ENCODE measurements at places on chromosomes 4 and X. TPM values are rescaled to one million over a fixed set of nuclear protein-coding genes. Genes with fewer than 3 reads are reported as not detected.

NWD2 gene
- total RNA-seq, result not detected

TASL gene
- total RNA-seq, result not detected

COL4A5 gene
- total RNA-seq, result 102 TPM

- H3K4me1 ChIP-seq, result no peaks in the 10 kb centered on the region
- H3K27me3 ChIP-seq, result no peaks in the 10 kb centered on the region
- H3K4me3 ChIP-seq, result no peak overlapping the region
- no peak for DNase-seq
- no peaks in the 10 kb centered on the region for H3K36me3 ChIP-seq
- H3K27ac ChIP-seq, result no peak overlapping the region
Observed at GRCh38 chr4:742096-742741, 36.6 kb downstream of the PCGF3 start.

DNA sequence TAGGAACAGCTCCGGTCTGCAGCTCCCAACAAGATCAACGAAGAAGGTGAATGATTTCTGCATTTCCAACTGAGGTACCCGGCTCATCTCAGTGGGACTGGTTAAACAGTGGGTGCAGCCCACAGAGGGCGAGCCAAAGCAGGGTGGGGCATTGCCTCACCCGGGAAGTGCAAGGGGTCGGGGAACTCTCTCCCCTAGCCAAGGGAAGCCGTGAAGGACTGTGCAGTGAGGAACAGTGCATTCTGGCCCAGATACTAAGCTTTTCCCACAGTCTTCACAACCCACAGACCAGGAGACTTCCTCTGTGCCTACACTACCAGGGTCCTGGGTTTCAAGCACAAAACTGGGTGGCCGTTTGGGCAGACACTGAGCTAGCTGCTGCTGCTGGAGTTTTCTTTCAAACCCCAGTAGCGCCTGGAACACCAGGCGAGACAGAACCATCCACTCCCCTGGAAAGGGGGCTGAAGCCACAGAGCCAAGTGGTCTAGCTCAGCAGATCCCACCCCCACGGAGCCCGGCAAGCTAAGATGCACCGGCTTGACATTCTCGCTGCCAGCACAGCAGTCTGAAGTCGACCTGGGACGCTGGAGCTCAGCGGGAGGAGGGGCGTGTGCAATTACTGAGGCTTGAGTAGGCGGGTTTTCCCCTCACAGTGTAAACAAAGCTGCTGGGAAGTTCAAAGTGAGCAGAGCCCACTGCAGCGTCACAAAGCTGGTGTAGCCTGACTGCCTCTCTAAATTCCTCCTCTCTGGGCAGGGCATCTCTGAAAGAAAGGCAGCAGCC, 84.6 kb downstream of the THOC2 start:
- H3K4me1 ChIP-seq, result no peaks in the 10 kb centered on the region
- H3K4me3 ChIP-seq, result no peak overlapping the region
- no peak for DNase-seq

- H3K4me1 ChIP-seq, result no peaks in the 10 kb centered on the region
- no peaks in the 10 kb centered on the region for H3K27me3 ChIP-seq
- H3K36me3 ChIP-seq, result no peaks in the 10 kb centered on the region
- no peak for DNase-seq
- no peak overlapping the region for H3K4me3 ChIP-seq
- no peak overlapping the region for H3K27ac ChIP-seq
Observed at GRCh38 chr4:176387571-176387970, 67.8 kb downstream of the SPCS3 start.

DNA sequence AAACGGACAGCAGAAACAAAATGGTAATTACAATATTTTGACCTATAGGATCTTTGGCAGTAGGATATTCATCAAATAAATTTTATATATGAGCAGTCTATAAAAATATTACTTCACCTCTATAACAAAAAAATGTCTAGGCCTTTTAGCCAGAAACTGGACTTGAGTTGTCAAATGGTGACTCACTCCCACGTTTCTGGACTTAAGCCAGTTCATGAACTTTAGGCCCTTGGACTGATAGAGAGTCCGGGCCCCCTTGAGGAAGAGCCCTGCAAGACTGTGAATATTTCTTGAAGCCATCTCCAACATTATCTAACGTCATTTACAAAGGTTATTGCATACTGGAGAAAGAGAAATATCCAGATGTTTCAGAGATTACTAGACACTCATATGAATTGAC, 106.8 kb upstream of the FAM47A start:
- H3K27me3 ChIP-seq, result no peaks in the 10 kb centered on the region
- no peak for DNase-seq
- no peaks in the 10 kb centered on the region for H3K36me3 ChIP-seq
- H3K27ac ChIP-seq, result no peak overlapping the region

DNA sequence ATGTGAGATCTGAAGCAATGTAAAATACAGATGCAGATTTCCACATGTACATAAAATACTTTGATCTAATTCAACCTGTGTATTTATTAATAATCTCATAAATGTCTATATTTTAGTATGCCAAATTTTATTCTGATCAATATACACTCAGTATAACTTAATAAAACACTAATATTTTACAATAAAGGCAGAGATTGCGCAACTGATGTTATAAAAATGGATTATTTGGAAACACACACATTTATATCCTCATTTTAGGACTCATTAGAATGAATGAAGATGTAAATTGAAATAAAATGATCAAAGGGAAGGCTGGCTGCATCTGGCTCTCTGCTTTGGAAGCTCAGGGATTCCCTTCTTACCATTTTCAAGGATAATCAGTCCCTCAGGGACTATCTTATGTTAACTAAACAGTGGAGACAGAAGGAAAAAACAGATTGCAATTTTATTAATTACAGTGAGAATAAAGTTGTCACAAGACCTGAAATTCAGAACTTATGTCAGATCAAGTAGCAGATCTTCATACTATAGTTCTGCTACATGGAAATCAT, 900.9 kb upstream of the EPHA5 start:
- DNase-seq, result no peak
- no peaks in the 10 kb centered on the region for H3K27me3 ChIP-seq
- H3K4me3 ChIP-seq, result no peak overlapping the region
- H3K36me3 ChIP-seq, result no peaks in the 10 kb centered on the region
